ENCODE measurements at places on chromosomes 3 and 15. TPM values are rescaled to one million over a fixed set of nuclear protein-coding genes. Genes with fewer than 3 reads are reported as not detected.

- no peaks in the 10 kb centered on the region for H3K4me1 ChIP-seq
- H3K36me3 ChIP-seq: no peaks in the 10 kb centered on the region
- H3K27ac ChIP-seq: peak within 1 kb of the TSS; percentile 97
- H3K4me3 ChIP-seq: peak within 1 kb of the TSS; percentile 86
- peak; percentile 82 for DNase-seq
Observed at GRCh38 chr3:124887177-124887931, at the start of gene ITGB5. Gene ITGB5 (minus strand): TSS chr3:124887365. CDS start chr3:124887000, 365 bp downstream.

Gene TP63
- 0.30 TPM for total RNA-seq

GRCh38 chr3:47370887-47371697, 9.7 kb upstream of the PTPN23 start:
- H3K36me3 ChIP-seq: no peaks in the 10 kb centered on the region
- DNase-seq: no peak
- no peak overlapping the region for H3K4me3 ChIP-seq
- no peaks in the 10 kb centered on the region for H3K27me3 ChIP-seq

GRCh38 chr15:28903555-28903954, 17.8 kb downstream of the APBA2 start:
- H3K27ac ChIP-seq: no peak overlapping the region
- H3K36me3 ChIP-seq: no peaks in the 10 kb centered on the region
- no peaks in the 10 kb centered on the region for H3K27me3 ChIP-seq
- H3K4me1 ChIP-seq: no peaks in the 10 kb centered on the region

GRCh38 chr3:128462931-128463330, 3.8 kb downstream of the DNAJB8 start:
- H3K27ac ChIP-seq: no peak overlapping the region
- H3K4me3 ChIP-seq: no peak overlapping the region
- no peaks in the 10 kb centered on the region for H3K27me3 ChIP-seq
- no peak for DNase-seq
- H3K36me3 ChIP-seq: no peaks in the 10 kb centered on the region

Gene PKM
- 538 TPM for total RNA-seq

Gene TCAIM
- total RNA-seq: 37.6 TPM

- no peaks in the 10 kb centered on the region for H3K27me3 ChIP-seq
- no peaks in the 10 kb centered on the region for H3K4me1 ChIP-seq
- DNase-seq: no peak
- H3K36me3 ChIP-seq: no peaks in the 10 kb centered on the region
Observed at GRCh38 chr3:15634671-15635070, 33.1 kb downstream of the BTD start.

DNA sequence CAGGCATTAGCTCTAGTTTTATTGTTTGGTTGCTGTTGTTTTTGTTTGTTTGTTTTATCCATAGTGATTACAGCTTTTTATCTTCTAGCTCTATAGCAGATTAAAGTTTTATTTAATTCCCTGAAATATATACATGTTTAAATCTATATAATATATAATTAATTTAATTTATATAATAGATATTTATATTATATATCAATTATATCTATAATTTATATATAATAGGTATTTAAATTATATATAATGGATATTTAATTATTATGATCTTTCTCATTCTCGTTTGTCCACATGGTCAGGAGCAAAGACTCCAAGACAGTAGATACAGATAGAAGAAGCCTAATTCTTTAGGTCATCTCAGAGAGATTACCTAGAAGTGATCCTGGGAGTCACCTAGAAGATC, 238.8 kb upstream of the GPR149 start:
- H3K4me3 ChIP-seq: no peak overlapping the region
- no peaks in the 10 kb centered on the region for H3K36me3 ChIP-seq
- H3K4me1 ChIP-seq: no peaks in the 10 kb centered on the region
- H3K27me3 ChIP-seq: no peaks in the 10 kb centered on the region
- no peak overlapping the region for H3K27ac ChIP-seq

DNA sequence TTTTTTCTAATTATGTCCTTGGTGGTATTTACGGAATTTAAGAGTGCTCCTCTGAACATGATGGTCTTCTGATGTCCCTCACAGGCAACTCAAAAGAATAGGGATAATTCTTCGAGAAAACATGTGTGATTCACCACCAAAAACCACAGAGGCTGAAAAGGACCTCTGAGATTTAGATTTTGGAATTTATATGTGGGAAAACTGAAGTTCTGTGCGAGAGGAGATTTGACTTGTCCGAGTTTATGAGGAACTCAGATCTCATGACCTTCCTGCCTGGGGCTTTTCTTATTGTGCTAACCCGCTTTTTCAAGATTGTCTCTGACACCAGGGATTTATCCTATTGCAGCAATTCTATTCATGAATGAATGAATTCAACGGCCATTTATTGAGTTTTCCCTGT, 142.4 kb downstream of the FAM43A start:
- no peaks in the 10 kb centered on the region for H3K27me3 ChIP-seq
- no peaks in the 10 kb centered on the region for H3K36me3 ChIP-seq
- H3K4me3 ChIP-seq: no peak overlapping the region
- H3K4me1 ChIP-seq: peaks cover 20% of the 10 kb centered on the region

GRCh38 chr3:137335478-137335877, 377.7 kb downstream of the IL20RB start:
- no peak overlapping the region for H3K4me3 ChIP-seq
- DNase-seq: no peak
- no peaks in the 10 kb centered on the region for H3K27me3 ChIP-seq
- H3K4me1 ChIP-seq: no peaks in the 10 kb centered on the region

- no peaks in the 10 kb centered on the region for H3K27me3 ChIP-seq
- H3K36me3 ChIP-seq: no peaks in the 10 kb centered on the region
- no peaks in the 10 kb centered on the region for H3K4me1 ChIP-seq
- no peak overlapping the region for H3K27ac ChIP-seq
Observed at GRCh38 chr15:81789403-81789802, 256.4 kb downstream of the MEX3B start.

GRCh38 chr3:104642827-104643226, 723.9 kb upstream of the ALCAM start:
- DNase-seq: no peak
- H3K27me3 ChIP-seq: no peaks in the 10 kb centered on the region
- no peak overlapping the region for H3K27ac ChIP-seq
- no peaks in the 10 kb centered on the region for H3K36me3 ChIP-seq
- H3K4me3 ChIP-seq: no peak overlapping the region
- no peaks in the 10 kb centered on the region for H3K4me1 ChIP-seq

Gene THAP10
- total RNA-seq: 3.1 TPM

Gene CNTN3
- total RNA-seq: 3.5 TPM

Gene ITIH1
- total RNA-seq: not detected

Gene CPNE9
- total RNA-seq: not detected

Gene IL17RE
- total RNA-seq: 2.6 TPM

GRCh38 chr3:193813501-193813830, 220.5 kb downstream of the OPA1 start:
- no peaks in the 10 kb centered on the region for H3K36me3 ChIP-seq
- H3K4me3 ChIP-seq: no peak overlapping the region
- H3K27me3 ChIP-seq: no peaks in the 10 kb centered on the region
- peaks cover 11% of the 10 kb centered on the region for H3K4me1 ChIP-seq
- H3K27ac ChIP-seq: no peak overlapping the region

DNA sequence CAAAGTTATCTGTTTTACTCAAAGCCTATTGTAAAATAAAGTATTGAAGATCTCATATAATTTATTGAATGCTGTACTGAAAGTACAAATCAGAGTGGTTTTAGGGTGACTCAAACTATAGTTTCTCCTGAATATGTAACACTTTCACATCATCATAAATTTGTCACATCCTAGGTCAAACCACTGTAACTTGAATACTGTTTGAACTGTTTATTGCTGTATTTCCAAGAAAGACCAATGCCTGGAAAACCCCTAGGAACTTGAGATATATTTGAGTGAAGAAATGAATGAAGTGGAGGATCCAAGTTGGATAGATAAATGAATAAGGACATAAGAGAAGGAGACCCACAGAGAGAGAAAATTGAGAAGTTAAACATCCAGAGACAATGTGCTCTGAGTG, 348.2 kb downstream of the GRM7 start:
- no peak for DNase-seq
- no peaks in the 10 kb centered on the region for H3K4me1 ChIP-seq
- no peaks in the 10 kb centered on the region for H3K36me3 ChIP-seq
- no peak overlapping the region for H3K4me3 ChIP-seq
- H3K27me3 ChIP-seq: no peaks in the 10 kb centered on the region
- H3K27ac ChIP-seq: no peak overlapping the region

GRCh38 chr3:184896336-184896735, 84.4 kb downstream of the VPS8 start:
- H3K27ac ChIP-seq: no peak overlapping the region
- no peak overlapping the region for H3K4me3 ChIP-seq
- DNase-seq: no peak
- no peaks in the 10 kb centered on the region for H3K4me1 ChIP-seq

GRCh38 chr3:10683106-10683505, 132.9 kb upstream of the SLC6A11 start:
- no peak overlapping the region for H3K4me3 ChIP-seq
- H3K27me3 ChIP-seq: no peaks in the 10 kb centered on the region
- DNase-seq: no peak
- H3K4me1 ChIP-seq: no peaks in the 10 kb centered on the region

- DNase-seq: no peak
- no peaks in the 10 kb centered on the region for H3K4me1 ChIP-seq
- H3K27ac ChIP-seq: no peak overlapping the region
Observed at GRCh38 chr3:107641572-107642307, 119.0 kb downstream of the BBX start.

DNA sequence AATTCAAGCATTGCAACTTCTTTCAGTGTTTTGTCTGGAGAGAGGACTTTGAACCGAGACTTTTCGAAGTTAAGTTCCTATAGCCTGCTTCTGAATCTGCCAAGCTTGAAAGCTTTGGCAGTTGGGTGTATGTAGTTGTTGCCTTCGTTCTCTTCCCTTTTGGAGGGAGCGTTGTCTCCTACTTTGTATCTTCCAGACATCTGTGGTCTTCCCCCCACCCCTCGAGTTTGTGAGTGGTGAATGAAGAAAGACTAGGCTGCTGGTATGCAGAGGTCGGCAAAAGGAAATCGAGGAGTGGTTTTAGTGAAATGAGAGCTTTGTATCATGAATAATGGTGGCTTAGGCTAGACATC, 1.3 kb downstream of the CTNNB1 start:
- no peaks in the 10 kb centered on the region for H3K4me1 ChIP-seq
- H3K4me3 ChIP-seq: peak overlapping the region; percentile 82
- no peaks in the 10 kb centered on the region for H3K27me3 ChIP-seq
- DNase-seq: no peak
- no peaks in the 10 kb centered on the region for H3K36me3 ChIP-seq

- no peak overlapping the region for H3K4me3 ChIP-seq
- DNase-seq: no peak
- peaks cover 18% of the 10 kb centered on the region for H3K36me3 ChIP-seq
- H3K4me1 ChIP-seq: peaks cover 59% of the 10 kb centered on the region
Observed at GRCh38 chr3:37031096-37031682, 37.9 kb downstream of the MLH1 start.

- H3K27ac ChIP-seq: no peak overlapping the region
- H3K36me3 ChIP-seq: peaks cover 44% of the 10 kb centered on the region
- no peak for DNase-seq
- no peak overlapping the region for H3K4me3 ChIP-seq
- no peaks in the 10 kb centered on the region for H3K27me3 ChIP-seq
Observed at GRCh38 chr15:42716125-42716524, 20.8 kb downstream of the CDAN1 start.

Gene PDCD7
- total RNA-seq: 13.3 TPM

DNA sequence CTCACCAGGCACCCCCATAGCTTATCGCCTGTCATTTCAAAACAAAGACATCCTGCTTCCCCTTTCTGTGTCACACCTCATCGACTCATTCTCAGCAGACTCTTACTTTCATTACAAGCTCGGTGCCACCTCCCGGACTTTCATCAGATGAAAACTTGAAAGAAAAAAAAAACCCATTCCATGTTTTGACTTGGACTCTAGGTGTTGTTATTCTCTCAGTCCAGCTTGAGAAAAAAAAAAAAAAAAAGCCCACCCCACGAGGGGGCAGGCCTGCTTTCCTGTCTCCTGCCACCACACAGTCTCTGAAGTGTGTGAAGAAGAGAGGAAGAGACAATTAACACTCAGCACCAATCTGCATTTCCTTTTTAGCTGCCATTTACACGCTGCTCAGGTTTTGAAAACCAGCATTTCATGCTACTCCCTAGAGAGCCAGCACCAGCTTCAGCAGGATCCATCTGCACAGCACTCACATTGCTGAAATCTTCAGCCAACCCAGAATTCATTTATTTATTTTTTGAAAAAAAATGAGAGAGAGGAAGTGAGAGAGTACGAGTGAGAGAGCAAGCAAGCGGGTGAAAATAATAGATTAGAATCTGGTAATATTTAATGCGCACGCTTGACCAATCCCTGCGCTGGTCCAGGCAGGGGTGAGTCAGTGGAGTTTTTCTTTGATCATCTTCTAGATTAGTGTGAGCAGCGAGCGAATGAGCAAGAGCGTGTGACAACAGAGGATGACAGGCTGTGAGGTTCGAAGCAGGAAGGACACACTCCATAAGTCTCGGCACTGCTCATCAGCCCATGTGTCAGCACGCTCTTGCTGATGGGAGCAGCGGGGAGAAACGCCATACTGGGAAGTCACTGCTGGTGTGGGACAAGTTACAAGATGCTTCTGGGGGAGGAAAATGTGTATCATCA, 23.5 kb downstream of the ZNF80 start:
- DNase-seq: no peak
- H3K36me3 ChIP-seq: no peaks in the 10 kb centered on the region
- no peaks in the 10 kb centered on the region for H3K27me3 ChIP-seq
- no peak overlapping the region for H3K27ac ChIP-seq
- no peak overlapping the region for H3K4me3 ChIP-seq

GRCh38 chr3:160008961-160009360, 20.3 kb downstream of the IL12A start:
- H3K27me3 ChIP-seq: no peaks in the 10 kb centered on the region
- no peaks in the 10 kb centered on the region for H3K4me1 ChIP-seq
- H3K36me3 ChIP-seq: no peaks in the 10 kb centered on the region
- no peak for DNase-seq
- H3K4me3 ChIP-seq: no peak overlapping the region
- H3K27ac ChIP-seq: no peak overlapping the region

DNA sequence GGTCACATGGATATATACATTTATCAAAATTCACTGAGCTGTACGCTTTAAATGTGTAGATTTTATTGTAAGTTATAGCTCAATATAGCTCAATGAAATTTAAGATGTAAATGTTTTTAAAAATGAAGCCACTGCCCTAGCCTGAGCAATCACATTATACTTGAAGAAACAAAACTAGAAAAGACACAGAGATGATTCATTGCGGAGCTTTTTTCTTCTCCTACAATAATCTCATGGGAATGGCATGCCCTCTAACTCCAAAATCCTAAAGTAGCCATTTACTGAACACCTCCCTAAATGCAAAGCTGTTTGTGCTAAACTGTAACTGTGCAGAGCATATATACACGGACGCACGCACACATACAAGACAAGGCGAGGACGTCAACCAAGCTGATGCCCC, 84.2 kb downstream of the MYO9A start:
- peaks cover 15% of the 10 kb centered on the region for H3K4me1 ChIP-seq
- no peak overlapping the region for H3K4me3 ChIP-seq
- no peaks in the 10 kb centered on the region for H3K36me3 ChIP-seq
- H3K27ac ChIP-seq: no peak overlapping the region
- no peak for DNase-seq
